Gastroesophageal sphincter (tissue), 4 donors: ENCODE measurements at places on chromosomes 1 and 21.

GRCh38 chr1:25435397-25436108 lies 4.9 kb downstream of the MACO1 start:
- no peak for ATAC-seq

- ATAC-seq: no peak
Measured at GRCh38 chr1:182249201-182249676, 142.4 kb downstream of the GLUL start.

GRCh38 chr1:186218654-186219352 lies 156.2 kb downstream of the TPR start:
- no peak for ATAC-seq

- no peak for ATAC-seq
Measured at GRCh38 chr1:145729666-145730436, 10.6 kb downstream of the CD160 start.

- no peak for ATAC-seq
Measured at GRCh38 chr1:10969267-10969970, 43.0 kb upstream of the TARDBP start.

GRCh38 chr1:160813215-160813614 lies 17.2 kb downstream of the LY9 start:
- ATAC-seq: no peak

- no peak for ATAC-seq
Measured at GRCh38 chr1:21272540-21272939, 17.7 kb downstream of the ECE1 start.

DNA sequence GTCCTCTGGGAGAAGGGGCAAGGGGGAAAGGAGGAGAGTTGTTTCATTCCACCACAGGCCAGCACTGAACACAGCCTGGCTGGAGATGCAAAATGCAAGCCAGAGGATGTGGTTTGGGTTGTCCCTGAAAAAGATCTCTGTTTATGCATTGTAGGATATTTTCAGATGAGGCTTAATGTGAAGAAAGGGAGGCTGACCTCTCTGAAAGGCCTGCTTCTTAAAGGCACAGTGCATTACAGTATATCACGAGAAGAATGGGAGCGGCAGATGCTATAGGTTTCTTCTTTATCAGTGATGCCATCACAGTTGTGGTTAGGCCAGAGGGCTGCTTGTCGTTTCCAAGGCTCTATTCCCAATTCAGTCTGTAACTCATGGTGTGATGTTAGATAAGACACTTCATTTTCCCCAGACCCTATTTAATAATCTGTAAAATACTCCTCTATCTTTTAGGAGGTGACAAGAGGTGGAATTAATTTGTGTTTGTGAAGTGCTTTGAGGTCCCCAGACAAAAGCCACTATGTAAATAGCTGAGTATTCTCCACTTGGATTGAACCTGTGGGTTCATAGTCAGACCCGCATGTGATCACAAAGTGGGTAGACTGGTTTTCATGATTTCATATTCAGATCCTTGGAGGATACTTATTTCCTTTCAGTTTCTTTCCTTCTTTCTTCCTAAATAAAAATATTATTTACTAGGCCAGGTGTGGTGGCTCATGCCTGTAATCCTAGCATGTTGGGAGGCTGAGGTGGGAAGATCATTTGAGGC lies 76.5 kb upstream of the WDR26 start:
- ATAC-seq: no peak

DNA sequence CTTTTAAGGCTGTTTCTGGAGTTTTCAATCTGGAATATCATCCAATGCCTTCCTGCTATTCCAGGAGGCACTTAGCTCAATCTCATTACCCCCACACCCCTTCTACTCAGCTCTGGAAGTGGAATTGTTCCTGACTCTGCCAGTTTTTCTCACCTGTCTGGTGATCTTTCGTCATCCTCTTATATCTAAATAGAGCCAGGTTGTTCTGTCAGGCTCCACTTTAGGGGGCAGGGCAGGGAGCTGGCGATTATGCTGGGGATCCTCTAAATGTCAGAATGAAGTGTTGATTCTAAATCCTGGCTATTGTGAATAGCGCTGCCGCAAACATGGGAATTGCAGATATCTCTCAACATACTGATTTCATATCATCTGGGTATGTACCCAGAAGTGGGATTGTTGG lies 63.6 kb upstream of the ETV3 start:
- no peak for ATAC-seq

- no peak for ATAC-seq
Measured at GRCh38 chr1:92527670-92528069, 40.9 kb upstream of the GFI1 start.

- no peak for ATAC-seq
Measured at GRCh38 chr1:242534753-242535152, 10.3 kb upstream of the PLD5 start.

DNA sequence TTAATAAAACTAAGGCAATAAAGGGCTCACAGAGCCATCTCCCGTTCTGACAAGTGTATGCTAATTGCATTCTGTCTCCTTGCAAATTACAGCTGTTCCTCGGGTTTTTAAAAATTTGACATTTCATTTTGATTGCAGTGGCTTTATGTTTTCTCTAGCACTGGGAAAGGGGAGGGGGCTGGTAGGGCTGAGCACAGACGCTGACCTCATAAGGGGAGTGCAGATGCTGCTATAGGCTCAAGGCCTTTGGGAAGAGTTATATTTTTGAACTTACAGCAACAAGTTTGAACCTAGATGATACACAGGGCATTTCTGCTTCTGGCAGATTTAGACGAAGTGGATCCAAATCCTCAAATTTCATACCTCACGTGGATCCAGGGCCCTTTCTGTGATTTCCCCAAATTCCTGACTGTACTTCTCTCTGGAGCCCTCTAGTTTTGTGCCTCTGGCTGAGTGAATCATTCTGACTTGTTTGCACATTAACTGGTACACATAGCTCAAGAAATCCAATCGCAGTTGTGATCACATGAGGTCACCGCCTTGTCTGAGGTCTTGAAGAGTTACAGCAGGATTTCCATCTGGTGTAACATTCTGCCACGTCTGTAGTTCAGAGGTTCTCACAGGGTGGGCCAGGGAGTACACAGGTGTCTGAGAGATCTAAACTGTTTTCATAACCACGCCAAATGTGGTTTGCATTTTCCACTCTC lies 230.3 kb downstream of the C1orf94 start:
- peak; percentile 55 for ATAC-seq

DNA sequence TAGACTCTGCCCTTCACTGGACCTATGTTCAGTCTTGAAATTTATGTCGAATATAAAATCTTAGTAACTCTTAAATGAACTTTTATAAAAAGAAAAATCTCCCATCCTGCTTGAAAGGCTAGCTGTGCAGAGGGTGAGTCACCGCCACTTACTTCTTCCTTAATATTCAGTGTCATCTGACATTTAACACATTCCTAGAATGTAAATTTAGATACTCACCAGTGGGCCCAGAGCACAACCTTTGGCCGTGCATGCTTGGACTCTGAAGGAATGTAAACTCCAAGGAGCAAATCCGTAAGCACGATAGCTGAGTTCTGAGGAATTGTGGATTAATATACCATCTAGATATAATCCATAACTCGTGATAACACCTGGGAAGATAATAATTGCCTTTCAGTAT lies 403.3 kb downstream of the KCTD3 start:
- ATAC-seq: no peak

GRCh38 chr21:41948901-41949300 lies 4.9 kb downstream of the C2CD2 start:
- ATAC-seq: no peak

- ATAC-seq: no peak
Measured at GRCh38 chr1:29835406-29835805, 599.1 kb downstream of the PTPRU start.

DNA sequence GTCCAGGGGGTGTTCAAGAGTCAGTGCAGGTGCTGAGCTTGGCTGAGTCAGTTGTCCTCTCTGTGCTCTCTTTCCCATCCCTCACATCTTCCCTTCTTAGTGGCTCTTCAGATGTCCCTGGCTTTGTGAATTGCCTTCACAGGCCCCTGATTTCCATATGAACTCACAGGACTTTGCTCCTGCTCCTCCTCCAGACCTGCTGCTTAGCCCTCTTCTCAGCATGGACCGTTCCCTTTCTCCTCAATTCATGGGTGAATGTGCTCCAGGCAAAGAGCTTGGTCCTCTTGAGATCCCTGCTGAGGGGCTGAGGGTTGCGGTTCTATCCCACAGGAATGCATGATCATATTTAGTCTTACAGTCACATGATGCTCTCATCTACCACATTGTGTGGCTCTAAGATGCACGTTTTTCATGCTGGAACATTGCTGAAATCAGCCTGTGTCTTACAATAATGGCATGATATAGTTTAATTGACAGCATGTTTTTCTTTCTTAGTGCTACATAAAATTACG lies 30.5 kb downstream of the CACNA1E start:
- ATAC-seq: no peak

DNA sequence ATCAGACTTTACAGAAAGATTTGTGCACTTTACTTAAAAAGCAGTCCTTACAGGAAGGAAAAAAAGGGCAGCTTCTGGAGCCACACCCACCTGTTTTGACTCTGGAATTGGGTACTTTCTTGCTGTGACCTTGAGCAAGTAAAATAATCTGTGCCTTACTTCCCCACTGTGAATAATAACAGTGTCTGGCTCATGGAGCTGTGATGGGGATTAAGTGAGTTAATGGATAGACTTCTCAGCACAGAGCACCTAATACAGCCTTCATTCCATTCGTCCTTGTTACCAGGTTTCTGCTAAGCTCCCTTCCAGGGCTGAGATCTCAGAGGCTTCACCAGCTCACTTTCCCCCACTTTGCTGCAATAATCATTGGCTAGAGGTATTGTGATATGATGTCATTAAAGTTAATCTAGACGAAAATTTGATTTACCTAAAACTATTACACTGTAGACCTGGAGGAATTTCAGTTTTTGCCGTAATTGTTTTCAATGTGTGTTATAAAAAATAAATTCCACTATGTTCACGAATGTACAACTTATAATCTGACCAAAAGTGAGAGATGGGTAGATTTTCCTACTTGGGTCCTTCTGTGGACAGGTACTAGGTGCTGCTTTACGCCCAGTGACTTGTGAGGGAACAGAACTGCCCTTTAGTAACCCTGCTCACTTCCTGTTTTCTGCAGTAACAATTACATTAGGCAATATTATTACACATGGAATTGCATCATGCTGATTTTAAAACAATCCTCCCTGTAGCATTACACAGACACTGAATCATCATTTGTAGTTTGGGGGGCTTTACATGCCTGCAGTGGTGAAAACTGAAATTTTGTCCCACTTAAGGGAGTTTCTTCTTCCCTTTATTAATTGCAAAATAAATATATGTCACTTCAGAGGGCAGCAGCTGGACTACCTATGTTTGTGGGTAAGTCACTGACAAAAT lies 19.7 kb upstream of the ABCG1 start:
- ATAC-seq: peak; percentile 90

- ATAC-seq: peak; percentile 63
Measured at GRCh38 chr1:233668725-233669294, 54.9 kb downstream of the KCNK1 start.

DNA sequence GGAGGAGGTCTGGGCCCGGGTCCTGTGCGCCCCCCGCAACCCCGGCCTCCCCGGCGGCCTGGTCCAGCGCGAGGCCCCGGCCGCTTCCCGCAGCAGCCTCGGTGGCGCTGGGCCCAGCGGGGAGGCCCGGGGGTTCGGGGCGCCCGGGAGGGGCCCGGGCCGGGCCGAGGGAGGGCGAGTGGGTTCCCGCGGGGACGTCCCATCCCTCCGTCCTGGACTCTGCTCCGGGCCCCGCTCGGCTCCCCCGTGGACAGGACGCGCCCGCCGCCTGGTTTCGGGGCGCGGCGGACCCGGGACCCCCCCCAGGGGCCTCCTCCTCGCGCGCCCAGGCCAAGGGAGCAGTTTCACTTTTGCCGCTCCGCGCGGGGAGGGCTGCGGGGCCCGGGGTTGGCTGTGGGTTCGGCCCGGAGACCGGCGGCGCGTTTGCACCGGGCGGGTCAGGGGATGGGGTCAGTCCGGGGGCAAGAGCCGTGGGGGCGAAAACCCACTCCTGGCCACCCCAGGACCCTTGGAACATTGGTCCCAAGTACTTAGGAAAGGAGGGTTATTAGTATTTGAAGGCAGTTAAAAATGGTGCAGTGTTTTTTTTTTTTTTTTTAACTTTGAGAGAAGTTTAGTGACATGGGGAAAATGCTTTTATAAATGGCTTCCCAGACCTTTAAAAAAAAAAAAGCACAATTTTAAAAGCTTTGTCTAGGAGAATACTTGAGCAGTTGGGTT lies 677 bp downstream of the AGPAT3 start:
- peak; percentile 49 for ATAC-seq

- ATAC-seq: no peak
Measured at GRCh38 chr1:84899969-84900368, 7.0 kb upstream of the LPAR3 start.

DNA sequence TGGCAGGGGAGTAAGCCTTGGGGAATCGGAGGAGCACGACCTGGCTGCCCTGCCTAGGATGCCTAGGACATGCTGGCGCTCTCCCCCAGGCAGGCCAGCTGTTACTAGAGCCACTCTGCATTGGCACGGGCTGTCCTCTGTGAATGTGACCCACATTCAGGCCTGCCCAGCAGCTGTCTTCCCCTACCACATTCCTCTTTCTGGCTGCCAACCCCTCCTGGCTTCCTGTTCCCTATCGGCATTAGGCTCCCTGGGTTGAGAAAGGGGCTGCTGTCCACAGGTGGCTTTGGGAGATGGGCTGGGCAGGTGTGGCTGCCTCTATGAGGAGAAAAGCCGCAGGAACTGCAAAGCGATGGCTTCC lies 2.3 kb upstream of the NFASC start:
- ATAC-seq: no peak

- ATAC-seq: no peak
Measured at GRCh38 chr1:2930913-2931723, 90.1 kb upstream of the ACTRT2 start.

- ATAC-seq: no peak
Measured at GRCh38 chr1:208211921-208212843, 32.0 kb downstream of the PLXNA2 start.
